ENCODE measurements at places on chromosomes 16 and 17.
A peak's percentile ranks its signal among the peaks of the same experiment; 100 is the strongest.

GRCh38 chr17:47423406-47424295 lies 99.9 kb downstream of the EFCAB13 start:
- DNase-seq = no peak

DNA sequence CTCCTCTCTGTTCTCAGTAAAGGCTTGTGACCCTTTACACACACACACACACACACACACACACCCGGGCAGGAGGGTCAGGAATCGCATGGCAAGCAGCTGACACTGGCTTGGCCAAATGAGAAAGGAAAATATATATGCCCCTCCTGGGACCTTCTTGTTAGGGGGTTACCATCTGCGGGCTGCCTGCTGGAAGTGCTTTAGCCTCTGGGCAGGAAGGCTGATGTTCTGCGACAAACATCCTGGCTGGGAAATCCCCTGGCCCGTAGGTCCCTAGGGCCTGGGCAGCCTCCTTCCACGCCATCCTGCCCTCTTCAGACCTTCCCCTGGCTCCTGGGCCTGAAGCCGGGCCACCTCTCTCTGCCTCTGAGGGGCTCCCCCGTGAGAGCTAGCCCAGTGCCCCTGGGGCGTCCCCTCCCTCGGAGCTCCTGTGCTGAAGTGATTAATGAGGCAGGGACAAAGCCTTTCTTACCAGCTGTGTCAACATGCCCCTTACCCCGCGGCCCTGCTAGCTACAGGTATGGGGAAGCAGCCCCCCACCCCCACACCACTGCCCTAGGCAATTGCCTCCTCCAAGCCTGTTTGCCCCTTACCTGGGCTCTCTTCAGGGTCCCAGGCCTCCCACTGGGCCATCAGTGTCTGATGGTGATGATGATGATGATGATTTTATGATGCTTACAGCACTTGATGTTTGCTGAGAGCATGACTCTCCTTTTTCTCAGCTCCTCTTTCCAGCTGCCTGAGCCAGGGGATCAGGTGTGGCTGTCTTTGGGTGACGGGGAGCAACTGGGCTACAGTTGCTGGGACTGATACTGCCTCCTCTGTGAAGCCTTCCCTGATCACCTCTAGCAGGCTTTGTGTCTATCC lies 32.8 kb upstream of the ETV4 start:
- DNase-seq = peak; percentile 15

DNA sequence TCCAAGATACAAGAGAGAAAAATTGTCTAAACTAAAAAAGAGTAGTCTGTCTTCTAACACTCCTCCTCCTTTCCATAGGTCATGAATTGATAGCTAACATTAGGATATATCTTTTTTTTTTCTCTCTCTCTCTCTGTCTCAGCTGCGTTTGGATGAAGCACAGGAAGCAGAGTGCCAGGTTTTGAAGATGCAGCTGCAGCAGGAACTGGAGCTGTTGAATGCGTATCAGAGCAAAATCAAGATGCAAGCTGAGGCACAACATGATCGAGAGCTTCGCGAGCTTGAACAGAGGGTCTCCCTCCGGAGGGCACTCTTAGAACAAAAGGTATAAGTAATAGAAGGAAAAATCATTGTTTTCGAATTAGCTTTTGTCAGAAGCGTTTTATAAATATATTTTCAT lies 32.9 kb downstream of the ABHD15 start:
- DNase-seq = no peak

DNA sequence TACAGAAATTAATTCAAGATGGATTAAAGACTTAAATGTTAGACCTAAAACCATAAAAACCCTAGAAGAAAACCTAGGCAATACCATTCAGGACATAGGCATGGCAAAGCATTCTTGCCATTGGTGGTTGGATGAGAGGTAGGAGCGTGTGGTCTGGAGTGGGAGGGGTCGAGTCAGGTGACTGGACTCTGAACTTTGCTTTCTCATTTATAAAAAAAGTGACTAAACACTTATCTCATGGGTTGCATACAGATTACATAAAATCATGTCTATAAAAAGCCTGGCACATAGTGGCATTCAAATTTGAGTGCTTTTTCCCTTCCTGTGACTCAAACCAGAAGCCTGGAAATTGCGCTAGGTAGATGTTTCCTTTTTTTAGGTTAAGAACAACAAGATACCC lies 159.7 kb upstream of the SHISA6 start:
- DNase-seq = no peak

GRCh38 chr16:85699628-85700027 lies 10.9 kb upstream of the GINS2 start:
- DNase-seq = no peak

GRCh38 chr16:3819746-3820724 lies 60.5 kb downstream of the CREBBP start:
- DNase-seq = no peak

- DNase-seq = no peak
Observed at GRCh38 chr16:10612649-10613179, 32.3 kb upstream of the EMP2 start.

GRCh38 chr16:75758215-75758614 lies 31.9 kb upstream of the CPHXL start:
- no peak for DNase-seq

- no peak for DNase-seq
Observed at GRCh38 chr16:81571592-81572385, 127.2 kb downstream of the CMIP start.

- DNase-seq = no peak
Observed at GRCh38 chr17:30796016-30796415, 28.5 kb downstream of the CRLF3 start.

Data from CD14-positive monocyte (primary cell).